Lung (tissue), 17 donors: ENCODE measurements at places on chromosomes 11 and 22. TPM values are rescaled to one million over a fixed set of nuclear protein-coding genes. Genes with fewer than 3 reads are reported as not detected.
A peak's percentile ranks its signal among the peaks of the same experiment; 100 is the strongest.

DNA sequence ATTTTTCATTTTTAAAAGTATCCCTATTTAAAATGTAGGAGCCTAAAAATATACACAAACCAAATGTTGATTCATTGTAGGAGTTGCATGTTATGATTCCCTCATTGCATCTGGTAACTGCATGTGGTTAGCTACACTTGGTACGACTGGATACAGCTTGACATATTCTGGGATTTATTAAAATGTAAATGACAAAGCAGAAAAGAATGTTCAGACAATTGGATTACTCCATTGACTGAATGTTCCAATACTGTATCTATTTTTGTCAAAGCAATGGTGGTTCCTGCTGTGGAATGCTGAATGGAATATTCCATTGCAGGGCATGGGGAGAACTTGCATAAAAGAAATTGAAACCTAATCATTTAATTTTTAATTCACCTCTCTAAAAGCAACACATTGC, 30.8 kb downstream of the BLID start:
- DNase-seq, result no peak
- no peaks in the 10 kb centered on the region for H3K4me1 ChIP-seq
- no peaks in the 10 kb centered on the region for H3K36me3 ChIP-seq
- no peak overlapping the region for H3K4me3 ChIP-seq
- no peaks in the 10 kb centered on the region for H3K27me3 ChIP-seq

POLD4 gene
- 27.4 TPM for total RNA-seq

DNA sequence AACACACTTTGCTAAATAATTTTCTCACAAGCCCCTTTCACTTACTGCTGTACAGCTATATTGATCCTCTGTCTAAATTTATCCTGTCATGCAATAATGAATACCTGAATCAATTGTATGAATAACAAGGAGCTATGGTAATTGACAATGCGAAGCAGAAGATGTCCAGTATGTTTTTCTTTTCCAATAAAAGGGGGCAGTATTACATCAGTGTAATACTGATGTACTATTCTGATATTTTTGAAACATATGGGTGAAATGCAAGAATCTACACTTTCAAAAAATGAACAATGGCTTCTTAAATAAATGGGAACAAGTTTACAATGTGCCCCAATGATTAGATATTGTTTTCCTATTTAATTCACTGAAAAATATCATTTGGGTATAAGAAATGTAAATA, 315.1 kb downstream of the SOX6 start:
- no peaks in the 10 kb centered on the region for H3K27me3 ChIP-seq
- H3K36me3 ChIP-seq, result peaks cover 2% of the 10 kb centered on the region
- no peak overlapping the region for H3K4me3 ChIP-seq
- DNase-seq, result no peak

DNA sequence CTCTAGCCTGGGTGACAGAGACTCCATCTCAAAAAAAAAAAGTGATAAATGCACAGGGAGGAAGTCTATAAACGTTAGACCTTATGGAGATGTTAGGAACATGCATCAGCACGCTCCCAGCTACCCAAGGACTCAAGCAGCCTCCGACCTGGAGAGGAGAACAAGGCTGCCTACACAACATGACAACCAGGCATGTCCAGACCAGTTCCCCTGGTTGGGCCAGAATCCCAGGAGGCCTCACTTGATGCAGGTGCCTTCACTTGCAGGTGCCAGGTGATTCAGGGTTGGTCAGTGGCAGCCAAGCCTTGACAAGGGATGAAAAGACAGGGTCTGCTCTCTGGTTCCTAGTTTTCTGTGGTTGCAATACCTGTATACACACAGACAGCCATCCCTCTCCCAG, 5.9 kb downstream of the RANGAP1 start:
- H3K36me3 ChIP-seq, result peaks cover 31% of the 10 kb centered on the region
- no peak overlapping the region for H3K27ac ChIP-seq
- H3K4me1 ChIP-seq, result no peaks in the 10 kb centered on the region
- DNase-seq, result no peak
- H3K27me3 ChIP-seq, result no peaks in the 10 kb centered on the region

ALDH3B1 gene
- total RNA-seq, result 165 TPM

DNA sequence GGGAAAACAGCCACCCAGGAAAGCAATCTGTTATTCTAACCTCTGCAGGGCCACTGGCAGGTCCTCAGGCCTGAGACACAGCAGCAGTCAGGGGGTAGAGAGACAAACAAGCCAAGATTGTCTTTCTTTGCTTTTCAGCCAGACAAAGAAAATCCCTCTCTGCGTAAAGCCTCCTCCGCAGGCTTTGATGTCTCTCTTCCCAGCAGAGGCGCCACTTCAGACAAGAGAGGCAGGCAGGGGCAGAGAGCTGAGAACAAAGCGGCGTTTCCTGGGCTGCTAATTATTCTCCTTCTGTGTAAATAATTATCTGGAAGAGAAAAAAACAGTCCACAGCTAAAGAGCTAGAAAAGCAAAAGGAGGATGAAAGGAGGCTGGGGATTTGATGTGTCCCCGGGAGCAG, 102.7 kb upstream of the SEZ6L start:
- no peak for DNase-seq
- peaks cover 11% of the 10 kb centered on the region for H3K27me3 ChIP-seq
- H3K27ac ChIP-seq, result no peak overlapping the region
- H3K4me3 ChIP-seq, result no peak overlapping the region
- no peaks in the 10 kb centered on the region for H3K4me1 ChIP-seq

DNA sequence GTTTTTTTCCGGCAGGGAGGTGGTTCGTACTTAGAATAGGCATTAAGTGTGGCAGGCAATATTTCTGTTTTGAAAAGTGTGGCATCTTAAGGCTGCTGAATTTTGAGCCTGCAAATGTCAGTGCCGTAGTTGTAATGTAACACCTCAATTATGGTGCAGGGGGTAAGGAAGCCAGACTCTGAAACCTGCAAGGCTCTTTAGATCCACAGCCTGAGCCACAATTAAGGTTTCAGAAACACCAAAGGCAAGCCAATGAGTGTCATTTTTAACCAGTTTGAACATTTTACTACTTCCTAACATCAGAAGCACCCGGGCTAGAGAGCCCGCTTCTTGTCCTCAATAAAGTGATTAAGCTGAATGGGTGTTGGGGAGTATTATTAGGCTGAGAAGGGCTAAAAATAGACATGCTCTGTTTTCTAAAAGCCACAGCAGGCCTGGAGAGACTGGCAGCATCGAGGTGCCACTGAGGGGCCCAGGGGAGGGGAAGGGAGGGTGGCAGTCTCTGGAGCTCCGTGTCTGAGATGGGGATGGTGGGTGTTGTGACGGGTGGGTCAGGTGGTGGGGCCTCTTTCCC, 113.4 kb downstream of the ZBTB16 start:
- no peaks in the 10 kb centered on the region for H3K27me3 ChIP-seq
- no peak for DNase-seq
- H3K4me1 ChIP-seq, result peaks cover 31% of the 10 kb centered on the region
- no peaks in the 10 kb centered on the region for H3K36me3 ChIP-seq
- H3K27ac ChIP-seq, result peak overlapping the region; percentile 93

- peaks cover 16% of the 10 kb centered on the region for H3K36me3 ChIP-seq
- H3K4me1 ChIP-seq, result no peaks in the 10 kb centered on the region
- DNase-seq, result no peak
- H3K27ac ChIP-seq, result no peak overlapping the region
- H3K27me3 ChIP-seq, result no peaks in the 10 kb centered on the region
- no peak overlapping the region for H3K4me3 ChIP-seq
Observed at GRCh38 chr11:66073669-66074068, 3.6 kb downstream of the PACS1 start.

- DNase-seq, result no peak
- H3K4me1 ChIP-seq, result no peaks in the 10 kb centered on the region
- no peak overlapping the region for H3K4me3 ChIP-seq
- no peaks in the 10 kb centered on the region for H3K27me3 ChIP-seq
- no peaks in the 10 kb centered on the region for H3K36me3 ChIP-seq
Observed at GRCh38 chr11:17607083-17607429, 60.0 kb downstream of the OTOG start.

FANCF gene
- total RNA-seq, result 11.7 TPM

DNA sequence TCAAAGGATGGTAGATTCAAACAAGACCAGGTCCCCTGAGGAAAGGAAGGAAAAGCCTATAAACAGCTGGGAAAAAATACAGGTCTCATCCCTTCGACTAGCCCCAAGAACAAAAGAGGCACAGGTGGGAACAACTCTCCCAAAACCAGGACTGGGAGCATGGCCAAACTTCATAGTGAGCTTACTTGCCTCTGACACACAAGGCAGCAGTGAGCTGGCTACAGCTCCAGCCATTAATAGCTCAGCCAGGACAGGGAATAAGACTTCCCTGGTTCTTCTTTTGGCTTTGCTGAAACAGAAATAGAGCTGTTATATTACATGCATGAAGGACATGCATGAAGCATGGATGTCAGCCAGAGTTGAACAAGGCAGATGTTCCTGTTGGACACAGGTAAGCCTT, at the start of gene OR10A2:
Gene OR10A2 (plus strand): TSS at position 97 of the 400 bp plus-strand sequence. CDS start 6,698 bp downstream, outside the sequence.
- DNase-seq, result no peak
- no peak within 1 kb of the TSS for H3K27ac ChIP-seq
- no peak within 1 kb of the TSS for H3K4me3 ChIP-seq
- no peaks in the 10 kb centered on the region for H3K27me3 ChIP-seq

DNA sequence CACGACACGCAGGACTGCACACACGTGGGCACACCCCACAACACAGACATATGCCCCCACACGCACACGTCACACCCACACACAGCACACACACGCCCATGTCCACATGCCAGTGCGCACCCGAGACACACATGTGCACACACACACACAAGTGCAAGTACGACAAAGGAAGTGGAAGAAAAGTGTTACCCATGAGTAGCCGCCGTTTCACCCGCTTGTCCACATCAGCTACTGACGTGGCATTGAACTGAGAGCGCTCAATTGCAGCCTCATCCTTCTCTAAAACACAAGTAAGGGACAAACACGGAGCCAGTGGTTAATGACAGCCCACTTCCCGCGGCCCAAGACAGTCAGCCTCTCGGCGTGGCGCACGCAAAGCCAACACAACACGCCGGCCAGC, 68.4 kb upstream of the TTLL12 start:
- no peak overlapping the region for H3K27ac ChIP-seq
- DNase-seq, result no peak
- peaks cover 3% of the 10 kb centered on the region for H3K4me1 ChIP-seq
- H3K27me3 ChIP-seq, result peaks cover 5% of the 10 kb centered on the region
- H3K4me3 ChIP-seq, result no peak overlapping the region

DNA sequence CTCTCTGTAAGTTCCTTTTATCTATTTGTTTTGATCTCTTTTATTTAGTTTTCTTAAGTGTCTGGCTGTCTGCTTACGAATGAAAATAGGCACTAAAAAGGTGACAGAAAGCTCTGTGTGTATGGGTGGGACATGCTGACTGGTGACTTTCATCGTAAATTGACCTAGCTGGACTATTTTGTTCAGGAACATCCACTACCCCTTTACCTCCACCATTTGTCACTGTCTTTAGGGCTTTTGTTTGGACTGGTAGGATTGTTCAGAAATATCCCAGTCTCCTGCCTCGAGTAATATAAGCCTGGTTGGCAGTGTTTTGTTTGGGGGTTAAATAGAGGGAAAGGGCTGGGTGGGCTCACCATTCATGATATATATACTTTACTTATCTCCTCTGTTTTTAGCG, 20.9 kb downstream of the EMSY start:
- H3K4me3 ChIP-seq, result no peak overlapping the region
- peaks cover 19% of the 10 kb centered on the region for H3K36me3 ChIP-seq
- H3K27me3 ChIP-seq, result no peaks in the 10 kb centered on the region
- DNase-seq, result no peak
- H3K27ac ChIP-seq, result no peak overlapping the region
- no peaks in the 10 kb centered on the region for H3K4me1 ChIP-seq

DNA sequence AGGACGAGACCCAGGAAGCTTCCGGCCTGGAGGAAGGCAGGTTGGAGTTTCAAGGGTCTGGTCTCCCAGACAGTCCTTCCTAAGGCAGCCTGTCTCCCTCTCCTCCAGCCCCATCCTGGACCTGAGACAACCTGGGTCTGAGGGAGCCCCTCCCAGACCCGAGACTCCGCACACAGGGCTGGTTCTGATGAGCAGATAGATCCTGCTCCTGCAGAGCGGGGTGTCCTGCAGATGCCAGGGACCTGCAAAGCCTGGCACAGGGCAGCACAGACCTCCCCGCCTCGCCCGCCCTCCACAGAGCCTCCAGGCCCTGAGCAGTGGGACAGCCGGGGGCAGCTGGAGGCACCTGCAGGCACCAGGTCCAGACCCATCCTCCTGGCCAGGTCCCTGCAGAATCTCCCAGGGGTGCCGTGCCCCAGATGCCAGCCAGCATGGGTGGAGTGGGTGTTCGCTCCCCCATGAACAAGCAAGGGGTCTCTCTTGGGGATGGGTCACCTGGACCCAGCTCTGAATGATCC, 7.8 kb downstream of the PIM3 start:
- H3K4me1 ChIP-seq, result peaks cover 3% of the 10 kb centered on the region
- DNase-seq, result no peak
- no peak overlapping the region for H3K4me3 ChIP-seq
- peak overlapping the region; percentile 89 for H3K27ac ChIP-seq
- peaks cover 12% of the 10 kb centered on the region for H3K27me3 ChIP-seq

PHOX2A gene
- total RNA-seq, result not detected

- H3K27ac ChIP-seq, result no peak overlapping the region
- no peaks in the 10 kb centered on the region for H3K36me3 ChIP-seq
- peaks cover 2% of the 10 kb centered on the region for H3K4me1 ChIP-seq
- no peak overlapping the region for H3K4me3 ChIP-seq
- no peaks in the 10 kb centered on the region for H3K27me3 ChIP-seq
Observed at GRCh38 chr11:102633385-102634026, 8.4 kb upstream of the MMP20 start.

- H3K4me3 ChIP-seq, result no peak overlapping the region
- DNase-seq, result no peak
- H3K36me3 ChIP-seq, result no peaks in the 10 kb centered on the region
- H3K27ac ChIP-seq, result no peak overlapping the region
- H3K27me3 ChIP-seq, result no peaks in the 10 kb centered on the region
Observed at GRCh38 chr11:30474151-30474954, 111.8 kb downstream of the MPPED2 start.

DNA sequence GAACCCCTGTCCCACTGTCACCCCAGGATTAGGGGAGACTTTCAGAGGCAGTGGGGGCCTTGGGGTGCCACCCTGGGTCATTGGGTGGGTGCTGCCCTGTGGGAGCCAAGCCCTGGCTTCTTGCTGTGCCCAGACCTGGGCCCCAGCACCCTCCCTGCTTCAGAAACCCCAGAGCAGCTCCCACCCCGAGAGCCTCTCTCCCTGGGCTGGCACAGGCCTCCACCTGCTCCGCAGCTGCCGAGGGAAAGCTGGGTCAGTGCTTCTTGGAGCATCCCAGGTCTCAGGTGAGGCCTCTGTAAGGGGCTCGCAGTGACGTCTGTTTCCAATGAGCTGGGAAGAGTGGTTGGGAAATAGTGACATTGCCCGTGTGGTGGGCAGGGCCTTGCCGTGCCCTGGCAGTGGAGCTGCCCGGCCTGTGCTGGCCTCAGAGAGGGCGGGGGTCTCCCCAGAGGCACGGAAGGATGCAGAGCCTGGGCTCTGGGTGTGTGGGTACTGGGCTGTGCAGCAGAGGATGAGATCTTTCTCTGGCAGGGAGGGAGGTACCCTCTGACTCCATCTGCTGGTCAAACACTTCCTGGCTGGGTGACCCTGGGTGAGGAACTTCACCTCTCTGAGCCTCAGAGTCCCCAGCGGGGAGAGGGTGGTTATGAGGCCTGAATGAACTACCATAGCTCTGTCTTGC, 23.0 kb downstream of the C22orf23 start:
- H3K36me3 ChIP-seq, result peaks cover 9% of the 10 kb centered on the region
- H3K27me3 ChIP-seq, result peaks cover under 1% of the 10 kb centered on the region
- peaks cover 12% of the 10 kb centered on the region for H3K4me1 ChIP-seq
- H3K27ac ChIP-seq, result no peak overlapping the region
